ENCODE measurements at places on chromosomes 2 and 18.

GRCh38 chr2:134518101-134518500, 200.7 kb downstream of the TMEM163 start:
- no peak for DNase-seq

DNA sequence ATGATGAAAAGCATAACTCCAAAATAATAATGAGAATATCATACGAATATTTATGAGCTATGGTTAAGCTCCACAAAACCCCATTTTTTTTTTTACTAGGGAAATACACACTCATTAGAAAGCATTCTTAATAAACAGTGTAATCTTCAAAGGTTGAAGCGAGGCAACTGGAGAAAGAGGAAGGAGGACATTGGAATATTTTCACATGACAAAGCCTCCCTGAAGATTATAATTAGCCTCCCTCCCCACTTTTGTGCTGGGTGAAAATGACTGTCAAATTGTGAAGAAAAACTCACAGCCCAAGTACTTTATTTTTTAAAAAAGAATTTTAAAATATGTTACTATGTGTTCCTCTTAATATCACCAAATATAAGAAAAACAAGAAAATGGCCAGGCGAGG, 64.1 kb upstream of the NFU1 start:
- no peak for DNase-seq

GRCh38 chr18:62954366-62954765, 239.0 kb downstream of the PHLPP1 start:
- DNase-seq, result no peak

- DNase-seq, result peak; percentile 47
These were observed 26.8 kb upstream of the SLC9A2 start for GRCh38 chr2:102592601-102593000.

- DNase-seq, result peak; percentile 63
These were observed 36.3 kb upstream of the CTDP1 start for GRCh38 chr18:79643054-79643984.

DNA sequence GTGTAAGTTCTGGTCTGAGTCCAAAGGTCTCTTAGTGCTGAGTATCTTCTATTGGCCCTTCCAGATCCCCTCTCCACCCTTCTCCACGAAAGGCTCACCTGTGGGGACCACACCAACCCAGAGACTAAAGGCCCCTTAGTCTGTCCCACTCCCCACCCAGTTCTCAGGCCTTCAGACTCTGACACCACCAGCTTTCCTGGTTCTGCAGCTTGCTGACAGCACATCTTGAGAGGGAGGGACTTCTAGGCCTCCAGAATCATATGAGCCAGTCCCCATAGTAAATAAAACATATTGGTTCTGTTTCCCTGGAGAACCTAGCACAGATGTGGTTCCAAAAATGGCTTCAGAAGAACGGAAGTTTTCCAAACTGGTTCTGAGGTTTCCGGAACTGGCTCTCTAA, 38.5 kb upstream of the KLF11 start:
- DNase-seq, result no peak

GRCh38 chr2:46780801-46781445, 134.7 kb downstream of the MCFD2 start:
- DNase-seq, result peak; percentile 60

Data from NB4 (cell line).